Activated naive CD4-positive, alpha-beta T cell treated with anti-CD3 and anti-CD28 coated beads, Interleukin-2, amount 10 ng/mL, durations not matched to agents 7 days and 5 days (primary cell): ENCODE measurements at places on chromosomes 2 and 18.

DNA sequence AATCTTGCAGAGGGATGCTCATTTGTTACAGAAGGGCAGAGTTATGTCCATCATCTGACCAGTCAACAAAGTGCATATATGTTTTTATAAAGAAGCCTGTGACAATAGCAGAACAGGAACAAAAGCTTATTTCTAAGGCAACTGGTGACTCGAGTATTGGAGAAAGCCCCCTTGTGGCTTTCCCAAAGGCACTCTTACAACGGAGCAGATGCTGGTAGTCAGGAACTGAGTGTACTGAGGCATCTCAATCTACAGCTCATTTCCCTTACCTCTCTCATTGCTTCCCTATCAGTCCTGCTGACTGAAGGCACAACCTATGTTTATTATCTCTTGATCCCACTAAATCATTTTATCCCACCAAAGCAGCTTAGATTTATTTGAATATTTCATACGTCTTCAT, 557.1 kb upstream of the CHAC2 start:
- no peak for DNase-seq

DNA sequence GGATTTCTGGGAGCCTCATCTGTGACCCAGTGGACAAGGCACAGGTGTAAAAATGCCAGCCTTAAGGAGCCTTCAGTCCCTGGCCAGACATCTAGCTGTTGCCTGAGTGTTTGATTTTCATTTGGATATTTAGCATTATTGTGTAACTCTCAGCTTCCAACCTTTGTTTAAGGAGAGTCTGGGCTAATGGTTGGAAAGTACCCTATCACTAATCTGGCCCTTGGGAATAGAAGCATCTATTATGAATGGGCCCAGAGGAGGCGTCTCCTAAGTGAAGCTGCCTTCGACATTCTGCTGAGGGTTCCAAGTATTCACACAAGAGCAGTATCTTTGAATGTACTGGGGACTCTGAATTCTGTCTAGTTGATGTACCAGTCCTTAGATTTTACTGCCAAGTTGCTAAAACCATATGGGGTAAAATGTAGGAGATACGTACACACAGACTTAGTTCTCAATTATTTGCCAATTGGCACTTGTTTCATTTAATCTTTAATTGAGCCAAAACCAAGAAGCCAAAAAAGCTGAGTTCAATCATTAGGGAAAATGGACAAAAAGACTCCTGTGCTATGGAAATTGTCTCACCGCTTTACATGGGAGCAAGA, 7.2 kb upstream of the ANKRD29 start:
- no peak for DNase-seq

DNA sequence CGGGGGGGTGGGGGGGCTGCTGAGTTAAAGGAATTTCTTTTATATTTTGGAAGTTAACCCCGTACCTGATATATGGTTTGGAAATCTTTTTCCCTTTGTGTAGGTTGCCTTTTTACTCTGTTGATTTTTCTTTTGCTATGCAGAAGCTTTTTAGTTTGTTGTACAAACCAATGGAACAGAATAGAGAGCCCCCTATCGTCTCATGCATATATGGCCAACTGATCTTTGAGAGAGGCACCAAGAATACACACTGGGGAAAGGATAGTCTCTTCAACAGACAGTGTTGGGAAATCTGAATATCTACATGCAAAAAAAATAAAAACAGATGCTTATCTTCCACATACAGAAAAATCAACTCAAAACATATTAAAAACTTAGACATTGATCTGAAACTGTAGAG, 647.8 kb upstream of the KLHL29 start:
- DNase-seq: no peak

- DNase-seq: peak; percentile 5
Measured at GRCh38 chr18:79487801-79488201, 92.1 kb downstream of the NFATC1 start.

DNA sequence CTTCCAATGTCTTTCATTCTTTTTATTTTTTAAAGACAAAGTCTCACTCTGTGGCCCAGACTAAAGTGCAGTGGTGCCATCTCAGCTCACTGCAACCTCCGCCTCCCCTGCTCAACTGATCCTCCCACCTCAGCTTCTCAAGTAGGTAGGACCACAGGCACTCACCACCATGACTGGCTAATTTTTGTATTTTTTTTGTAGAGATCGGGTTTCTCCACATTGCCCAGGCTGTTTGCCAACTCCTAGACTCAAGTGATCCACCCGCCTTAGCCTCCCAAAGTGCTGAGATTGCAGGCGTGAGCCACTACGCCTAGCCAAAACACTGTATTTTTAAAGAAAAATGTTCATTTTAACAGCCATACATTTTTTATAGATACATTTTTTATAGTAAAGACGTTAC, 12.7 kb downstream of the GCKR start:
- DNase-seq: no peak

DNA sequence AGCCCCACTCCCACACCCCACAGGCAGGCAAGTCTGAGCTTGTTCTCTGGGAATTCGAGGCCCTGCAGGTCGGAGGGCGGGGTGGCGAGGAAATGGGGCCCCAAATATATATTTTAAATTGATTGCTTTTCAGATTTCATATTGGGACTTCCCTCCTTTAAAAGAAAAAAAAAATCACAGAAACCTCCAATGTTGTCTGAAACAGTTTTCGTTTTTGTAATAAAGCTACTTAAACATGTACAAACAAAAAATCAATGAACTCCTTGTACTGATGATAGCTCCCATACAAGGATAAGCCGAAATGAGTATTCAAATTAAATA, 21.5 kb downstream of the THNSL2 start:
- DNase-seq: no peak

DNA sequence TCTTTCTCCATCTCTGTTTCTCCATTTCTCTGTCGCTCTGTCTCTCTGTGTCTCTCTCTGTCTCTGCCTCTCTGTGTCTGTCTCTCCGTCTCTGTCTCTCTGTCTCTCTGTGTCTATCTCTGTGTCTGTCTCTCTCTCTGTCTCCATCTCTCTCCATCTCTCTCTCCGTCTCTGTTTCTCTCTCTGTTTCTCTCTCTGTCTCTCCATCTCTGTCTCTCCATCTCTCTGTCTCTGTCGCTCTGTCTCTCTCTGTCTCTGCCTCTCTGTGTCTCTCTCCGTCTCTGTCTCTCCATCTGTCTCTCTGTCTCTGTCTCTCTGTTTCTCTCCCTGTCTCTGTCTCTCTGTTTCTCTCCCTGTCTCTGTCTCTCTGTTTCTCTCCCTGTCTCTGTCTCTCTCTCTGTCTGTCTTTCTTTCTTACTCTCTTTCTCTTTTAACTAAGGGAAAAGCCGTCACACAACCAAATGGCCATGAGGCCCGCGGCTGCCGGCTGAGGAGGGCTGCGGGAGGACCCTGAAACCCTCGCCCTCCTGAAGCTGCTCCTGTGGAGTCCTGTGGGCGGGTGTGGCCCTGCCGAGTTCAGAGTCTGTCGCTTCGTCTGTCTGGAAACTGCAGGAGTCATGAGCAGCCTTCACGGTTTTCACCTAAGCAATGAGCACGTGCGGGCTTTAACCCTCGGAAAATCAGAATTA, 29.3 kb downstream of the NFATC1 start:
- no peak for DNase-seq
